ENCODE measurements at places on chromosomes 3 and 15. TPM values are rescaled to one million over a fixed set of nuclear protein-coding genes. Genes with fewer than 3 reads are reported as not detected.

The KCNMB3 gene
- 0.31 TPM for total RNA-seq

The IQCH gene
- total RNA-seq = 0.34 TPM

The CCR3 gene
- 0.19 TPM for total RNA-seq

The ECE2 gene
- not detected for total RNA-seq

The FANCD2OS gene
- total RNA-seq = not detected
